Cardiac septum (tissue), 1 donor: ENCODE measurements at places on chromosomes 16 and 17. TPM values are rescaled to one million over a fixed set of nuclear protein-coding genes. Genes with fewer than 3 reads are reported as not detected.

DNA sequence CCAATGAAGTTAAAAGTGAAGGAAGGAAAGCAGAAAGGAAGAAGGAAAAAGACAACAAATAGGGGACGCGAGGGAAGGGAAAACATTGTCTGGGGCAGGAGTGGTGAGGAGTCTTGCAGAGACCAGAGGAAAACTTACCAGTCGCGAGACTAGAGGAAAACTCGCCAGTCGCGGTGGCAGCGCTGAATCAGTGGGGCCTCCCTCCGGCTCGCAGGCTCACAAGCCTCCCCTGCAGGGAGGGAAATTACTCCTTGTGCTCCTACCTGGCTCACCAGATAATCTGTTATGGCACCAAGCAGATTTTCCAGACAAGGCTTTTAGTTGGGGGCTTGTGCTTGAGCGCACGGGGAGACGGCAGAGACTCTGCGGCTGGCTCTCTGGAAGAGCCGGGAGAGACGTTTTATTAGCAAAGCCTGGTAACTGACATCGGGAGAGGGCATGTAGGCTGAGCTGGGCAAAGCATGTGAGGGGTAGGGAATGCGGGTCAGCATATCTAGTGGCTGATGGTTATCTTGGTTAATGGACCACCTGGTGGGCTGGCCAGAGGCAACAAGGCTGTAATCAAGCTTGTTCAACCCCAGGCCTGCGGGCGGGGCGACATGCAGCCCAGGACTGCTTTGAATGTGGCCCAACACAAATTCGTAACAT is 37.1 kb downstream of the LCMT1 start:
- DNase-seq: no peak

DNA sequence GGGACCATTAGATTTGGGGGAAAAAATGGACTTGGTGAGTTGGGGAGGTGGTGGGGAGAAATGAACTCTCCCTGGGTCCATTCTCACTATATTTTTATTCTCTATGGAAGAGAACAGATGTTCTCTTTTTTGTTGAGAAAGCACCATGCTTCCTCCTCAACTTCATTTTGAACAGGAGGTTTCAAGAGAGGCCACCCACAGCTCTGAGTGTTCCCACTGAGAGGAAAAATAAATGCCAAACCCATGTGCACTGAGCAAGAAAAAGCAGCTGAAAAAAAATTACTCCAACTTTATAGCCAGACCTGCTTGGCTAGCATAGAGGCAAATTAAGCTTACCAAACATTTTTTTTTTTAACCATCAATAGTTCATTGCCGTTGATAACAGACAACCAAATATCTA is 883.6 kb downstream of the KCNJ2 start:
- no peak for DNase-seq

ST6GALNAC2 gene
- 6.2 TPM for total RNA-seq

DNA sequence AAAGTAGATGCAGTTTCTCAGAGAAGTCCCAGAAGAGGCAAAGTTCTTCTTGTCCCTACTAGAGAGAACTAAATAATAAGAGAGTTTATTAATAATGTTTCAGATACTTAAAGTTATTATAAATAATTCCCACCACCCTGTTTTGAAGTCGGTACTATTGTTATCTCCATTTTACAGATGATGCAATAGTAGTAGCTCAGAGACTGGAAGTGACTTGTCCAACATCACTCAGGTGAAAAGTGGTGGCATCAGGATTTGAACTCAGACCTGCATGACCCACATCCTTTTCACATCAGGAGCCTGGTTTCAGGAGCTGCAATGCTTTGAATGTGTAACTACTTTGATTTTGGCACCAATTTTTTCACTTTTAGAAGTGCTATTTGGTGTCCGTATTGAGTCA is 52.7 kb downstream of the GPR139 start:
- no peak for DNase-seq

DNA sequence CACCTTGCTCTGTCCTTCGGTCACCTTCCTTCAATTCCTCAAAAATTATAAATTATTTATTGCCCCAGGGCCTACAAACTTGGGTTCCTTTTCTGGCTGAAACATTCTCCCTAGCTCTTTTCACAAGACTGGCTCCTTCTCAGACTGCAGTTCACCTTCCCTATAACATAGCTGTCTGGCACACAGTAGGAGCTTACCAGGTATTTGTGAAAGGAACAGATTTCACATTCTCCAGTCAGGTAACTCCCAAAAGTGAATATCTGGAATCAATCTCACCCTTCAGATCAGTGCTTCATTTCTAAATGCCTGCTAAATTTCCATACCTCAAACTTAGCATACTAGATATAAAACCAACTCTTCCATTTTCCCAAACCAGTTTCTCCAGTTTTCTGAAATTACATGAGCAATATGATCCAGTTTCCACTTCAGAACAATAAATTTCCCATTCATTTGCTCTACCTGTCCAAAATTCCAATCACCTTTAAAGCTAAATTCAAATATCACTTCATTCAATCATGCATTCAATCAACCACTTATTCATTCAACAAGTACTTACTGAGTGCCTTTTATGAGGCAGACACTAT is 6.1 kb downstream of the RFFL start:
- no peak for DNase-seq

DNA sequence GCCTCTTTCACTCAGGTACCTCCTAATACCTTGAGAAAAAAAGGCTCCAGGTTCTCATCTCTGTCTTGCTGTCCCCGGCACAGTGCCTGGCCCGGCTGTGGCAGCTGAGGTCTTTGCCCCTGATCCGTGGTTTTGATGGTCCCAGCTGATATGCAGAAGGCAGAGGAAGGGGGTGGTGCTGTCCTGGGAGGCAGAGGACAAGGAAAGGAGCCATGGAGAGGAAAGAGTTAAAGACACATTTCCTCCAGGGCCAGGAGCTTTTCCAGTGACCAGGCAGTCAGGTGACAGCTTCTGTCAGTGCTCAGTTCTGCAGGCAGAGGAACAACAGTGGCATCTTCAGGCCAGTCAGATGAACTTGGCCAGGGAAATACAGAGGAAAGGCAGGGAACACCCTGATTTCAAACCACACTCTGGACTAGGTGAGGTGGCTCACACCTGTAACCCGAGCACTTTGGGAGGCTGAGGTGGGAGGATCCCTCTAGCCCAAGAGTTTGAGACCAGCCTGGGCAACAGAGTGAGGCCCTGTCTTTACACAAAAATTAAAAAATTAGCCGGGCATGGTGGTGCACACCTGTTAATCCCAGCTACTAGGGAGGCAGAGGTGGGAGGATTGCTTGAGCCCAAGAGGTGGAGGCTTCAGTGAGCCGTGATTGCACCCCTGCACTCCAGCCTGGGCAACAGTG is 3.3 kb upstream of the COG1 start:
- no peak for DNase-seq

DNA sequence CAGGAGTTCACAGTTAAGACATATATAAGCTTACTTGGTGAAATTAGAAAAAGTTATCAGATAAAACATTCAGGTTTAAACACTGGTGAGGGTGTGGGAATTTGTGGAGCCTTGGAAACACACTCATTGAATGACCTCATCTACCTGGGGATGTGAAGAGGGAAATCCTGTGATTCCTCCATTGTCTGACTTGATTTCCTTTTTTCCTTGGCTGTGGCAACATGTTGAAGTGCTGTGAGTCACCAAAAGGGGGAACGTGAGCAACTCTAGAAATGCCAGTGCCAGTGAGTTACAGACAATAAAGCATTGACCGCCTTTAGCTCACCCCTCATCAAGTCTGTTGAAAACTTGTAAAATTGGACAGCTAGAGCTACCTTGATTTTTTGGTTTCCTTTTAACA is 1.8 kb downstream of the HMOX2 start:
- no peak for DNase-seq

PPY gene
- total RNA-seq: not detected

DNA sequence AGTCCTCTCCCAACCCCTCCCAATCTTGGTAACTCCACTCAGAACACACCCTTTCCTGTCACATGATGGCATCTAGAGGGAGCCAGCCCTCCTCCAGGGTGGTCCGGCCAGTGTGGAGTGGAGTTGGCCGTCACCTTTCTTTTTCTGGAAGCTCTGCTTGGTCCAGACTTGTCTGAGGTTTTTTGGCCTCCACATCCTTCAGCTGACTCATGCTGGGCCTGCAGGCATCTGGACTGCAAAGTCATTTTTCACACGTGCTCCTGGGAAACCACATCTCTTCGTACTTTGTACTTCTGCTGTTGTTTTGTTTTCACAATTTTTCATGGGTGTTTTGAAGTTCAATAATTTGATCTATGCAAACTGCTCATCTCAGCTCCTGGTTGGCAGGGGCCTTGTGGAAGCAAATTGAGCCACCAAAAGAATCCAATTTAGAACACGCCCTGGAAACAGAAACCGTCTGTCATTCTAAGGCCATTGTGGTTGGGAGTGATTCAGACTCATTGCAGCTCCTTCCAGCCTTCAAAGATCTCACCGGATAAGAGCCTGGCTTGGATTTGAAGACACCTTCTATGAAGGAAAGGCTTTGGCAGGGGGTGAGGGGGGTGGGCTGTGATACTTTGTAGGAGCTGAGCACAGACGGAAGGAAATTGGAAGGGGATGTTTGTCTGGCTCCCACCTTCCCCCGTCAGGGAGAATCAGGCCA is 42.4 kb upstream of the NF1 start:
- peak; percentile 77 for DNase-seq

- DNase-seq: peak; percentile 78
Observed at GRCh38 chr17:8857919-8858318, 9.6 kb downstream of the PIK3R6 start.

DNA sequence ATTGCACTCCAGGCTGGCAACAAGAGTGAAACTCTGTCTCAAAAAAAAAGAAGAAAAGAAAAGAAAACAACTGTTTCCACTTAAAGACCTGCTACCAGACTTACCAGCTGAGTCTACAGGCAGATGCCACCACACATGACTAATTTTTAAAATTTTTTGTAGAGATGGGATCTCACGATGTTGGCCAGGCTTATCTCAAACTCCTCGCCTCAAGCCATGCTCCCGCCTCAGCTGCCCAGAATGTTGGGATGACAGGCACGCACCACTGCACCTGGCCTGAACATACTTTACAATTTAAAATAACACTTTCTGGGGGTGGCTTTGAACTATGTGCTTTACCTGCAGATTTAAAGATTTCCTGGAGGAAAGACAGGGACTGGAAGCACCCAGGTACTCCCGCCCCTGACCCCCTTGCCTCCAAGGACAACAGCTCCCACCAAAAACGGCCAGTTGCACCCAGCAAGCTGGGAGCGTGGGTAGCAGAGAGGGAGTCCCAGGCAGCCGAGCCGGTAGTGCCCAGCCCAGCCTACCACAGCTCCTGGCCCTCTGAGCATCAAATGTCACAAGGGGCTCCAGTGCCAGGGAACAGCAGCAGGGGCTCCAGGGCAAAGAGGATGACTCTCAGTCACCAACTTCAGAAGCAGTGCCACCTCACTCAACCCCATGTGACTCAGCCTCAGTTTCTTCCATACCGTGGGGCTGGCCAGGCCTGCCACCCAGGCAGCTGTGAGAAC is 262.9 kb downstream of the PARN start:
- no peak for DNase-seq

ITGB4 gene
- 5.7 TPM for total RNA-seq

- no peak for DNase-seq
Observed at GRCh38 chr17:75307957-75308731, 18.9 kb upstream of the SLC25A19 start.

GRCh38 chr16:83723244-83723643 is 84.5 kb upstream of the HSBP1 start:
- no peak for DNase-seq

DNA sequence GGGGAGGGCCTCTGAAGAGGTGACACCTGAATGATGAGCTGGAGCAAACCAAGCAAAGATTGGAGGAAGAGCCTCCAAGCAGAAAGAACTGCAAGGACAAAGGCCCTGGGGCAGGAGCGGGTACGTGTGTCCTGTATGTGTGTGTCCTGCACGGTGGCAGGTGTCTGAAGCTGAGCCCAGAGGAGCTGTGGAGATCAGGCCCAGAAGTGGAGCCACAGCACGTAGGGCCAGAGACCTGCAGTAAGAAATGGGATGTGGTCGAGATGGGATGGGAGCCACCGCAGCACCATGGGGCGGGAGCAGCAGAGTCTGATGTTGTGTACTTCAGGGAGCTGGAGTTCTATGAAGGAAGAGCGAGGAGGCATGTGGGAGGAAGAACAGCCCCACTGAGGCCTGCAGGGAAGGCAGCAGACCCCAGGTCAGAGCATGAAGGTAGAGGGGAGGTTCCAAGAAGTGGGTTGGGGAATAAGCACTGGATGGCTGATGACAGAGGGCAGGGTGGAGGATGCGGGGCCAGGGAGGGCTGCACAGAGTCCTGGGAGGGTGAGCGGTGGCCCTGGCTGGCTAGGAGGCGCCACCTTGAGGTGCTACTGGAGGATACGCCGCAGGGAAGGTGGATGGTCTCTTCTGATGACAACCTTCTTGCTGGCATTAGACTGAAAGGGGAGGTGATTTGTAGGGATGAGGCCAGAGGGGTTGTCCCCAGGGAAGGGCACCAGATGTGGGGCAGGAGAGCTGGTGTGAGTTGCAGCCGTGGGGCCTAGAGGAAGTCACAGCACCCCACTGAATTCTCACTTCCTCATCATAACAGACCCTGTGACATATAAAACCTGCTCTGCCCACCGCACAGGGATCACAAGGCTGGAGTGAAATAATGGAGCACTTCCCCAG is 10.6 kb upstream of the CETP start:
- DNase-seq: no peak

KCNH6 gene
- not detected for total RNA-seq
